Stimulated activated CD4-positive, alpha-beta T cell treated with anti-CD3 and anti-CD28 coated beads, Interleukin-1b, Interleukin-23, amount 100 ng/mL, for 1 hour (primary cell): ENCODE measurements at places on chromosomes 2 and 18.

- DNase-seq, result no peak
These were observed at the start of gene NCK2 for GRCh38 chr2:105744909-105745853. NCK2 (plus strand) TSS chr2:105744912; CDS start chr2:105855064, 110,152 bp downstream.

- no peak for DNase-seq
These were observed 29.4 kb downstream of the NGEF start for GRCh38 chr2:232983669-232984140.

GRCh38 chr2:181305301-181306123 lies 151.7 kb upstream of the ITGA4 start:
- no peak for DNase-seq

DNA sequence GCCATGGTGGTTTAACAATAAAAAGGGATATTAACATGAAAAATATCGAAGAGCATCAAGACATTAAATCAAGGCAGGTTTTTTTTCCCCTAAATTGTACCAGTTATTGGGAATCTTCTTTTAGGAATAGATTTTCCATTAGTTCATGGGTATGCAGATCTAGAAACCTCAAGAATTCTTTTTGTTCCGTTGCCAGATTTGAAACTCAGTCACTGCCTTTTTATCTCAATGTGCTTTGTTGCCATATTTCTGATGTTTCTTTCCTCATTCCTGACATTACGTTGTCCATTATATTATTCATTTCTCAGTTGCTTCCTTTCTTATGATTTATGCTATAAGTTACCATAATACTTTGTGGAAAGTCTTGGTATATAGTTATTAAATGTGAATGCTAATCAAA lies 162.2 kb downstream of the CD226 start:
- no peak for DNase-seq

DNA sequence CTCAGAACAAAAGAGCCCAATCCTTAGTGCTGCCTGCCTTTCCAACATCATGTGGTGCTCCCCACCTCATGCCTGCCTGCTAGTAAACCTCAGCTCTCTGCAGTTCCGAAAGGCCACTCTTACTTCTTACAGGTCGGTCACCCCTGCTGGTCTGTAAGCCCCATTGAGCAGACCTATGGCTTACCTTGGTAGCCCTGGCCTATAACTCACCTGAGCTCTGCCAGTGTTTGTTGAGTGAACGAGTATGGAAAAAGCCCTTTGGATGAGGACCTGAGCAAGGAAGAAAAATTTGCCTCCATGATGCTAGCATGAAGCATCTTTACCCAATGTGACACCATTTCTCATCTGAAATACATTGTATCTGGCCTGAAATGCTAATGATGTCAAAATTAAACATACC lies 83.3 kb downstream of the LIPG start:
- DNase-seq, result no peak

GRCh38 chr2:183019718-183020442 lies 18.4 kb downstream of the NCKAP1 start:
- DNase-seq, result no peak

GRCh38 chr2:84884449-84884848 lies 3.6 kb upstream of the TRABD2A start:
- no peak for DNase-seq

DNA sequence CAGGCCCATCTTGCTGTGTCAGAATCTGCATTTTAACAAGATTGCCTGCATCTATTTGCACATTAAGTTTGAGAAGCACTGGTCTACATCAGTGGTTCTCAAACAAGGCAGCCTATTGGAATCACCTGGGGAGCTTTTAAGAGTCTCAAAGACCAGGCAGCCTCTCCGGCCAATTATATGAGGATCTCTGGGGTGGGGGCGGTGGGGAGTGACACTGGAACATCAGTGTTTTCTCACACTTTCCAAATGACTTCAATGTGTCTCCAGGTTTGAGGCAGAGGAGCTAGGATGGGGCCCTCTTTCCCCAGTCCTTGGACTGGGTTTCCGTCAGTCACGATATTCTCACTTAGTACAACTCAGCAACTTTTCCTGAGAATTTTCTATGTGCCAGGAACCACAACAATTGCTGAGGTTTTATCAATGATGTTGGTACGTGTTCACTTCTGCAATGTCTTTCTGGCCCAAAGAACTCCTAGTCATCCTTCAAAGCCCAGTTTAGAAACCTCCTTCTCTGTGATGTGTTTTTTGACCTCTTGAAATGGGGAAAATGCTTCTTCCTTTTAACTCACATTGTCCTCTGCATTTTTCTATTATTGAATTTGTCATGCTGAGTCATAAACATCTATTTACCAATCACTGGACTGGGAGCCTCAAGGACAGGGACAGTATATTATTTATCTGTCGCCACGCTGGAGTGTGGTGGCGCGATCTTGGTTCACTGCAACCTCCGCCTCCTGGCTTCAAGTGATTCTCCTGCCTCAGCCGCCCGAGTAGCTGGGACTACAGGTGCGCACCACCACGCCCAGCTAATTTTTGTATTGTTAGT lies 130.9 kb downstream of the MYCN start:
- no peak for DNase-seq

DNA sequence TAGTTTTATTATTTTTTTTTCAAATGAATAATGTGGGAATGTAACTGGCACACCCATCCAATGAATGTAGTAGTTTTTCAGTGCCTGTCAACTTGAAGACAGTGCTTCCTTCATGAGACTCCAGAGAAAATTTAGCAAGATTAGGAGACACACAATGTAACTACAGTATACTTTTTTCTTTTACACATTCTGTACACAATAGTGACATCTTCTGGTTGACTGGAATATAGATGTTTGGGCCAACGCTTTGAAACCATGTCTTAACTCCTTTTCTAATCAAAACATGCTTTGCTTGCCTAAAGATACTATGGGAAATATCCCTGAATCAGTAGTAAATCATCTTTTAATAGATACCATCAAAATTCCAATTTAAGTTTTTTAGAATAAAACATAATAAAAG lies 229.5 kb upstream of the ZC3H15 start:
- no peak for DNase-seq

GRCh38 chr18:78238404-78239089 lies 741.1 kb upstream of the SALL3 start:
- DNase-seq, result no peak

GRCh38 chr2:24893934-24894333 lies 26.1 kb downstream of the ADCY3 start:
- no peak for DNase-seq
